Thymus (tissue), 14 donors: ENCODE measurements at places on chromosomes 3 and 15.

GRCh38 chr15:78997981-78998499, 53.2 kb upstream of the CTSH start:
- no peak for DNase-seq

GRCh38 chr3:98564282-98565005, 29.0 kb downstream of the CPOX start:
- DNase-seq: no peak

DNA sequence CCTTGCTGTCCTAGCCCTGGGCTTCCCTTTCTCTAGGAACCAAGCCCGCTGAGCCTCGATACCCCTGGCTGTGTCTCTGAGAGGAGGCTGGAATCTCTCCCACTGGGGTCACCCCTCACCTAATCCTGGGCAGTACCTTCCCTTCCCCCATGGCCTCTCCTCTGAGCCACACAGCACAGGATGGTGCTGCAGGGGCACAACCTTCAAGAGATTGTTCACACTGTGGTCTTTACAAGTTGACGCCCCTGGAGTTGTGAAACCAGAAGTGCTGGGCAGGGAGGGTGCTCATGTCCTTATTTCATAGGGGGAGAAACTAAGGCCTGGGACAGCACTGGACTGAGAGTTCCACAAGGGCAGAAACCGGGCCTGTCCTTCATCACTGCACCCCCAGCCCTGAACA, 70.9 kb upstream of the TMEM115 start:
- DNase-seq: no peak

DNA sequence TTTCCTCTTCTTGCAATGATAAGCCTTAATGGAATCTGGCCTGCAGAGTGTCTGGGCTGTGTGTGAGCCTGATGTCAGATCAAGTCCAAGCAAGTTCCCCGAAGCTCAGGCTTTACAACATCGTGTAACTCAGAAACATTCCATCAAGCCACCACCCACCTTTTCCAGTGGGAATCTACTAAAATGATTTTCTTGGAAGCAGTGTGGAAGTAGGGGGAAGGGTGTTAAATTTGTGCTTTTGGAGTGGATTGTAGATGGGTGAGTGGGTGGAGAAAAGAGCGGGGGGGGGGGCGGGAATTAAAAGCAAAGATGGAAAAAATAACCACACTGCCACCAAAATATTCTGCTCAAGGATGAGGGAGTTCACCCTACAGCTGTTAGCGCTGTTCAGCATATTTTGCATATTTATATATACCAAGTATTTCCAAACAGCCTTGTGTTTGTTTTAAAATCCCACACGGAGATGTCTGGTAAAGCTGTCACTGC, 53.6 kb downstream of the VGLL3 start:
- no peak for DNase-seq

GRCh38 chr3:124174910-124175874, 183.3 kb upstream of the ROPN1 start:
- no peak for DNase-seq

DNA sequence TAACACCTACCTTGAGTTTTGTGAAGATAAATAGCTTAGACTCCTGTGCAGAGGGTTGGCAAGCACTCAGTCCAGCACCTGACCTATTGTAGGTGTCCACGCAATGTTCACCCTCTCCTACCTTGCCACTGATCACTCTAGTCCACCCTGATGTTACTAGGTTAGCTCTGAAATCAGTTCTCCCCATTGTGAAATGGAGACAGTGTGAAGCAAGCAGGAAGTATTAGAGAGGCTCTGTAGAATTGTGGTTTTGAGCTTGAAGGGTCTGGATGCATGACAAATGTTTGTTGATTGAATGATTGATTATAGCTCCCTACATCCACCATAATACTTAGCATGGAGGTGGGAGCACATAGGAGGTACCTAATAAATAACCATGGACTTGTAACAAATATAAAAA, 199.7 kb downstream of the RPLP1 start:
- DNase-seq: no peak

GRCh38 chr3:154130540-154130939, 9.3 kb downstream of the ARHGEF26 start:
- no peak for DNase-seq

GRCh38 chr3:153163756-153164550, 1.9 kb downstream of the RAP2B start:
- no peak for DNase-seq

- DNase-seq: no peak
Observed at GRCh38 chr15:80480909-80481308, 76.7 kb downstream of the ARNT2 start.

DNA sequence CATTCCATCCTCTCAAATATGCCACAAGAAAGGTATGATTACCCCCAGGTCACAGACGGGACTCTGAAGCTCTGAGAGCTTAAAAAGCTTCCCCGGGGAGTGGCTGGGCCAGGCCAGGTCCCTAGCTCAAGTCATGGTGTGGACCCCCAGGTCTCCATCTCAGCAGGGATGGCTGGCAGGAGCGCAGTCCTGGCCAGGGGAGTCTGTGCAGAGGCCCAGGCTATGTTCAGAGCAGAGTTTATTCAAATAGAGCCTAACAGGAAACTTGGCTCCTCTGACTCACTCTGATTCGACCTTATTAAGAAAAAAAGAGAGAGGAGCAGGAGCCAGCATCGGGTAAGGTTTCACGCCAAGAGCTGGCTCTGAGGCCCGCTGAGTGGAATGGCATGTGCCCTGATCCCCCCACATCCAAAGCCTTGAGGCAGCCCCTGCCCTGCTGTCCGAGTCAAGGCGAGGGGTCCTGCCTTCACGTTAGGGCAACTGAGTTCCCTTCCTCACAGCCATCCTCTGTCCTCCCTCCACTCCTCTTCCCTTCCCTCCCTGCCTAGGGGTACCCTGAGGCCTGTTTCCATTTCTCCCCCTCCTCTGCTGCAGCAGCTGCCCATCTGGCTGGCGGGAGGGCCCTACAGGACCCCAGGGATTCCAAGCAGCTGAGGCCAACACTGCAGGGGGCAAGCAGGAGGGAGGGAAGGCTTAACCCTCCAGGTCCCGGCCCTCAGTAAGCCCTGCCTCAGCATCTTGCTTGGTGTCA, 1.9 kb upstream of the LOXL1 start:
- DNase-seq: no peak

DNA sequence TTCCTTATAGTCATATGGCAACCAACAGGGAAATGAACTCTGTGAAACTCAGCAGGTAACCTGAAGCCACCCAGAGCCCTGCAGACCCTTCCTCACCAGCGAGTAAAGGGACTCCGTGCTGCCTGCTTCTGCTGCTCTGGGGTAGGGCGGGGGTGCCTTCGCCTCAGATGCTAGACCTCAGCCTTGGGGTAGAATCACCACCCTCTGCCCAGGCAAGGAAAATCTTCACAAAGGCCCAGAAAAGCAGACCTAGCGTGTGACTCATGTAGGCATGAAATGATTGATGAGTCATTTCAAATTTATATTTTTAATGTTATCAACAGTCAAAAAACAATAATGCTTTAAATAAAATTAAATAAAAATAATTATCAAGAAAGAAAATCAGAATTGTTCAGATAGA, 6.6 kb downstream of the STIMATE start:
- no peak for DNase-seq

DNA sequence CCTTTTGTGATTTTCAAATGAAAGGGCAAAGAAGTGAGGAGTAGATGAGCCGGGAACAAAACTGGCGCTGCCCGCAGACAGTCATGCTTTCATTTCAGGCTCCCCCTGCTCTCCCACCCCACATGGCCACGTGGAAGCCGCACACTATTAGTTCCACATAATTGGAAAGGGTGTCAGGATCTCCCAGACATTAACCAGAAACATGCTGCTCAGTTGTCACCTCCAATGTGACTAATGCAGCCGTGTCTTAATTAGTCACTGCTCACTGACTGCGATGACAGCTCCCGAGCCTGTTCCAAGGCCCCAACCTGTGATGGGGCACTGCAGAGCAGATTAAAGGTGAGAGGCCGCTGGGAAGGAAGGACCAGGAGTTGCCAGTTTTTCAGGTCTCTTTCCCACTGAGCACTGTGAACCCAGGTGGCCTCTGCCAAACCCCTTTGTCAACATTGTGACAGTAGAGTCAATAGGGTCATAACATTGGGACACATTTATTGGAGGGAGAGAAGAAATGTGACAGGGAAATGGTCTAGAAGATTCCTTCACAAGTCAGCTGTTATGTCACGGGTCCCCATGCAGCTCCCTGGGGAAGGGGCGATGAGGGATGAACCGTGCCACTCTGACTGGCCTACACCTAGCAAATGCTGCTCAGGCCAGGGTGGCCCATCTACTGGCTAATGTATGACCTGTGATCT, 38.6 kb upstream of the SFMBT1 start:
- no peak for DNase-seq

DNA sequence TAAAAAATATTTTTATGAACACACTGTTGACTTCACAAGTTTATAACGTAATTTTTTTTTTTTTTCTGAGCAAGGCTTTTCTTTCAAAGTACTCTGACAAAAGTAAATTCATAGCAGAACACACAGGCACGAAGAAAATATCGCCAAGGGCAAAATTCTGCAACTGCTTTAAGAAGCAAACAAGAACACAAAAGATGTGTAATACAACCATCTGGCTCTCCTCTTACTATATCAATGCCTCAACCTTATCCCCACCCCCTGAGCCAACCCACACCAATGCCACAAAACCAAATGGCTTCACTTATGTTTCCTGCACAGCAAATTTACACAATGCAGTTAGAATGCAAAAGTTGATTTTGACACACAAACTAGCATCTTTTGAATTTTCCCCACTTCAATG, 274.2 kb downstream of the FOXP1 start:
- DNase-seq: no peak
